Hematopoietic multipotent progenitor cell treated with erythropoietin and hydrocortisone succinate and interleukin-3 and kit ligand, for 4 days (in vitro differentiated cells): ENCODE measurements at places on chromosomes 5 and 9.

- DNase-seq = no peak
These were observed 338.6 kb upstream of the TNC start for GRCh38 chr9:115456515-115456914.

- no peak for DNase-seq
These were observed 11.3 kb upstream of the SLC34A1 start for GRCh38 chr5:177372910-177373309.

GRCh38 chr5:80466669-80467485 lies 21.0 kb upstream of the FAM151B start:
- peak; percentile 66 for DNase-seq

DNA sequence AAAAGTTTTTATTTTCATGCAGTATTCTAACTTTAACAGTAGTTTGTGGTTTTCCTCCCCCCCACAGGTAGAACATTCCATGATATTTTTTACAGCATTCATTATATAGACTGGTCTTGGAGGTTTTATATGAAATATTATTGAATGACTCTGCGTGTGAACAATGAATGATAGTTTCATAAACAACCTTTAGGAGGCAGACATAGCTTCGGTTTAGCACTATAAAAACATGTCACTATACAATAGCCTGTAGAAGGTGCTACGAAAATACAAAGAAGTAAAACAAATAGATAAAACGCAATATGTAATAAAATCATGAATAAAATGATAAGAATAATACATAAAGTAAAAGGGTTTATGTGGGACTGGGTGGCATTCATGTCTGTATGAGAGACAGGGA lies 8.5 kb downstream of the KLF4 start:
- peak; percentile 46 for DNase-seq

- no peak for DNase-seq
These were observed 52.9 kb downstream of the TMC1 start for GRCh38 chr9:72574156-72574810.

DNA sequence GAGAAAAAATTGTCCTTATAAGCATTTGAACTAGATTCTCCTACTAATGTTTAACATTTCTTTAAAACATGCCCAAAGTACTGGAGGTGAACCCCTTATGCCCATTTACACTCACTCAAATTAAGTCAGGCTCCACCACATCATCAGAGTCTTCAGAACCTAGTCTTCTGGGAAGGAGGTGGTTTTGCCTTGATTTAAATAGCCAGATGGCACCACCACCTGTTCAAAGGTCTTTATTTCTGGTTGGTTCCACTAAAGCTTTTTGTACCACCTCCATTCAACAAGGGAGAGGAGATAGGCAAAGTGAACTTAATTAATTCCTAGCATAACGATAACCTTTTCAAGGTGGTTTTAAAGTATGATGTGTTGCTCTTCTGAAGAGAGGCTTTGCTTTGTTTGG lies 189.5 kb downstream of the SLF1 start:
- no peak for DNase-seq

DNA sequence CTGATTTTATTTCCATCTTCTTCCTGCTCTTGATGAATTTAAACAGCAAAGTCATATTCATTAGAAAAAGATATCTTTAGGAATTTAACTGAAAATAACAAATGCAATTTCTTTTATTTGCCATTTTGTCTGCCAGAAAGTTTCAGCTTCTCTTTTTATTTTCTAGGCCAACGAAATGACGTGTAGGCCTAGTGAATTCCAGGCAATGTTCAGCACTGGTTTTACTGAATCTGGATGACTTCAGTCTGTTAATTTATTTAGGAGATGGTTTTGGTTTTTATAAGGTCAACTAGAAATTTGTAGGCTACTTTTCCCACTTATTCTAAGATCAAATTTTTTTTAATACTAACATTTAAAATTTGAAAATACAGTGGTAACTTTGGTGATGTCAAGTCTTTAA lies 129.1 kb upstream of the VCAN start:
- DNase-seq = no peak
